ENCODE measurements at places on chromosomes 16 and 17.

- DNase-seq = no peak
Measured at GRCh38 chr16:89200850-89201411, 594 bp upstream of the SLC22A31 start.

GRCh38 chr16:68936736-68937631, 93.7 kb downstream of the TANGO6 start:
- DNase-seq = peak; percentile 50

DNA sequence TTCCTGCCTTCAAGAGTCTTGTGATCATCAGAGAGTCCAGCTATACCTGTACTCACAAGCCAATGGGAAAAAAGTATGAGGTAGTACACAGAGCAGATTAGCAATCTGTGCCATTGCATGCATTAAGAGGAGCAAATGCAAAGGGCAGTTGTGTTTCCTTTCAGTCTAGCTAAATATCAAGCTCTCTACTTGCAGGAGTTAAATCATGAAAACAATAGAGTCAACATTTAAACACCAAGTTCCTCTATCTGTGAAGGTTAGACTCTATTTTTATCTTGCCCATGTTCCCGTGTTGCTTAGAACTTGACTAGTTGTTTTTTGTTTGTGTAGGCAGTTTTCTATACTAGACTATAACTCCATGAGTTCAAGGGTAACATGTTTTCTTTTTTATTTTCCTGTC, 4.7 kb upstream of the FAM20A start:
- DNase-seq = no peak

GRCh38 chr16:23333034-23333579, 31.0 kb downstream of the SCNN1B start:
- no peak for DNase-seq

GRCh38 chr16:30927789-30928378, 4.5 kb downstream of the FBXL19 start:
- DNase-seq = peak; percentile 78

GRCh38 chr17:47620503-47621245, 29.0 kb upstream of the KPNB1 start:
- DNase-seq = no peak

DNA sequence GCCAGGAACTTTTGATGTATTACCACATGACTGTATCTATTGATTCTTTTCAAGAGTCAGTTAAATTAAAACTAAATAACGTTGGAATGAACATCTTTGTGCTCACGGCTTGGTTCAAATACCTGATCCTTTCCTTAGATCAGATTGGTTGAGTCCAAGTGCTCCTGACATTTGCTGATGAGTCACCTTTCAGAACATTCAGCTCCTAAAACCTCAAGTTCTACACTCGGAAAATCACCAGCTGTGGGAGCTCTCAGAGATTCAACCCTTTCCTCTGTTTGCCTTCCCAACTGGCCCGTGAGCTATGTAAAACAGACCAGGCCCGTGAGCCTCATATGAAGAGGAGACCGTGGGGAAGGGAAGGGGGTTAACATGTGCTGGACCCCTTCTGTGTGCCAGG, 68.1 kb downstream of the RTN4RL1 start:
- no peak for DNase-seq

- peak; percentile 51 for DNase-seq
Measured at GRCh38 chr17:76599694-76600460, 14.2 kb upstream of the ST6GALNAC2 start.

- DNase-seq = no peak
Measured at GRCh38 chr16:82807311-82807710, 180.5 kb downstream of the CDH13 start.

- no peak for DNase-seq
Measured at GRCh38 chr17:77709594-77709993, 248.9 kb upstream of the TNRC6C start.

DNA sequence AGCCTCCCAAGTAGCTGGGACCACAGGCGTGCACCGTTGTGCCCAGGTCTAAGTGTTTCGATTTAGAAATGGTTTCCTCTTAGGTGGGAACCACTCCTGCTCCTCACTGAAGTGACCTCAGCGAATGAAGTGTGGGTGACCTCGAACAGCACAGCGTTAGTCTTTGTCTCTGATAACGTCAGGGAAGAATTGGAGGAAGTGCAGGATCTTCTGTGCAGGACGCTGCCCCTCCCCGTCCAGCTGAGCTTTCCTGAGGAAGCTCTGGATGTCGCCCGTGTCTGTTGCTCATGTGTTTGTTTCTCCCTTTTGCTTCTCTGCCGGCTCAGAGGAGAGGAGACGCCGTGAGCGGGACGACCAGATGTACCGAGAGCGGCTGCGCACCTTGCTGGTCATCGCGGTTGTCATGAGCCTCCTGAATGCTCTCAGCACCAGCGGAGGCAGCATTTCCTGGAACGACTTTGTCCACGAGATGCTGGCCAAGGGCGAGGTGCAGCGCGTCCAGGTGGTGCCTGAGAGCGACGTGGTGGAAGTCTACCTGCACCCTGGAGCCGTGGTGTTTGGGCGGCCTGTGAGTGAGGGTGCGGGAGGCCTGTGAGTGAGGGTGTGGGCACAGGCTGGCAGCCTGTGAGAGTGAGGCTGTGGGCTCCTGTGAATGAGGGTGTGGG, 15.6 kb downstream of the SPG7 start:
- DNase-seq = no peak
